Bladder microvascular endothelial cell (primary cell): ENCODE measurements at places on chromosomes 6 and 20. TPM values are rescaled to one million over a fixed set of nuclear protein-coding genes. Genes with fewer than 3 reads are reported as not detected.

MCM8 gene
- 7.0 and 10.2 TPM in 2 replicates for total RNA-seq

SLC17A9 gene
- 6.9 and 7.3 TPM in 2 replicates for total RNA-seq

WFDC2 gene
- not detected in 2 replicates for total RNA-seq

WFDC5 gene
- total RNA-seq, result not detected in 2 replicates

USP49 gene
- 1.3 and 5.0 TPM in 2 replicates for total RNA-seq

BTN1A1 gene
- not detected in 2 replicates for total RNA-seq

SMPDL3A gene
- total RNA-seq, result 5.3 and 6.7 TPM in 2 replicates

ARFGAP1 gene
- 32.7 and 68.0 TPM in 2 replicates for total RNA-seq

EMILIN3 gene
- total RNA-seq, result under 0.01 and 0.06 TPM in 2 replicates

PDE10A gene
- 3.2 and 7.2 TPM in 2 replicates for total RNA-seq
